ENCODE measurements at places on chromosomes 6 and 20.

DNA sequence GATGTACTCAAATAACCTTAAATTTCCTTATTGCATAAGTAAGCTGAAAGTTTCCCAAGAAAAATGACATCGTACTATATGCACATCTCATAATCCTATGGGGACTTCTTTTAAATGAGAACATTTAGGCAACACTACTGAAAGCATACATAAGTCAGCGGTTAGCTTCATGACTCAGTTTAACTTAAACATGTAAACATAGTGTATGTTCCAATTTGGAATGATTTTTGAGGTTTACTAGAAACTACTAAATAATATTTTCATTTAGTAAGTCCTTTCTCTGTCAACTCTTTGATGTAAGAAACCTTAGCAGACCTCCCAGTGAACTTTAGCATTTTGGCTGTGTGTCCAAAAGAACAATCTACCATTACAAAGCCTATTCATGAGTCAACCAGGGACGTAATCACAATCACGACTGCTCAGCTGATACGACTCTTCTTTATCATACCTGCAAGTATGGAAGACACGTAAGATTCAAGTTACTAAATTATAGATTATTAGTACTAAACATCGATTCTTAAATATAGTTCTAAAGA lies 19.3 kb downstream of the HIVEP2 start:
- DNase-seq, result no peak

GRCh38 chr20:59752101-59752586 lies 147.8 kb downstream of the PHACTR3 start:
- DNase-seq, result no peak

- DNase-seq, result no peak
Measured at GRCh38 chr6:168326294-168327261, 7.0 kb upstream of the DACT2 start.

- DNase-seq, result no peak
Measured at GRCh38 chr6:18101271-18101670, 21.2 kb downstream of the NHLRC1 start.

- no peak for DNase-seq
Measured at GRCh38 chr20:38628580-38629470, 27.2 kb downstream of the ARHGAP40 start.

- no peak for DNase-seq
Measured at GRCh38 chr6:139708337-139709199, 334.1 kb upstream of the CITED2 start.

DNA sequence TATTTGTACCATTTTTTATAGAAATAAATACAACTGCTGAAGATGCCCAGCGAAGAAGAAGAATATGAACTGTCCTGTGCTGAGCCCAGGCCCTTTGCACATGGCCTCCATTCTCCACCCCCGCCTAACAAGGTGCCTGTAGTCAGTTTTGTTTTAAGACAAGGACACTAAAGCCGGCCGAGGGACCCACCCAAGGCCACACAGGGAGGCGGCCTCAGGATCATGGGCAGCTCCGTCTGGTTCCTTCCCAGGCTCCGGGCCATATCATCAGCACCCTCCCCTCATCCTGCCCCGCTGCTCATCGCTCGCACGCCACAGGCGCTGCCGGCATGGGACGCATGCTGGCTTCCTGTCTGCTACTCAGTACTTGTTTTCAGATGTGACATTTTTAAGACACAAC lies 21.3 kb downstream of the PSMG4 start:
- no peak for DNase-seq

- DNase-seq, result no peak
Measured at GRCh38 chr6:149891259-149891658, 6.7 kb downstream of the RAET1E start.

- no peak for DNase-seq
Measured at GRCh38 chr6:150336299-150336698, 32.5 kb upstream of the IYD start.

GRCh38 chr20:3400260-3401155 lies 7.0 kb downstream of the DNAAF9 start:
- no peak for DNase-seq

DNA sequence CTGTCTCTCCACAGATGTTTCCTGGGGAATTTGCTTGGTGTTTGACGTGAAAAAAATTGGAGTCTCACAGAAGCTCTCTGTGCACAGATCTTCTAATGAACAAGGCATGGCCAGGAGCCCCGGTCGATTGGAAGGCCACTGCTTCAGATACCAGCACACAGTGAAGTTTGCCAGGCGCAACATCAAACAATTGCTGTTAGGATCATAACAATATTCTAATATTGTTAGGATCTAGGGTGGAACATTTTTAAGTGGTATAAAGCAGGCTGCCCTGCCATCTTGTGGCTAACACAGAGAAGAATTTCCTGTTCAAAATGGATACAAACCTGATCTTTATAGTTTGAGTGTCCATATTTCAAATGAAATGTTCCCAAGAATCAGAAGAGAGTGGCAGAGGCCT lies 64.1 kb downstream of the C6orf118 start:
- no peak for DNase-seq

DNA sequence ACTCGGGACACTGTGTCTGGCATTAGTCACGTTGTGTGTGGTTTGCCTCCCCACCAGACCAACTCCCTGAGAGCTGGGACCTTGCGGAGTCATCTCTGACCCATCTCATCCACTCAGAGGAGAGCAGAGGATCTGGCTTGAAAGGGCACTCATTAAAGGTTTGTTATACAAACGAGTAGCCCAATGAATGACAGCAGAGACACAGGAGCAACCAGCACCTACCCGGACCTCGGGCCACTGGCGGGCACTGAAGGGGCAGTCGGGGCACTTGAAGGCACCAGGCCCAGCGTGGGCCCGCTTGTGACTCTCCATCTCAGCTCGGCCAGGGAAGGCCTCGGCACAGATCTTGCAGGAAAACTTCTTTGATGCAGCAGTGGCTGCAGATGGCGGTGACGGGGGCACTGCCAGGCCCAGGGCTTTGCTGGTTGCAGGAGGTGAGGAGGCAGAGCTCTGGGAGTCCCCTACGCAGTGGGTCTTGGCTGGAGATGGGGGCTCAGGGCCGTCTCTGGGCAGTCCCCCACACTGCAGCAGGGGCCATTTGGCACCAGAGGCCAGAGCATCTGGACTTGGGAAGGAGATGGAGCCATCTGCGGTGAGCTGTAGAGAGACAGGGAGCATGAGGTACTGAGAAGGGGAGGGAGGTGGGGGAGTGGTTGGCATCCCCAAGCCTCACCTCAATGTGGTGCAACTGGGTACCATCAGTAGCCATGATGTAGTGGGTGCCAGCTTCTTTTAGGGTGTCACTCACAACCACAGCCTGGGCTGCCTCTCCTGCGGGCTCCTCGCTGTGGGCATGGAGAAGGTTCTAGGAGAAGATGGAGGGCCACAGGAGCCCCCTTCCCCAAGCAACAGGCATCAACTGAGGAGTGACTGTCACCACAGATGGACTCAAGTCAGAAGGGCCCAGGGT lies 17.7 kb downstream of the PCIF1 start:
- no peak for DNase-seq

Data from stimulated activated CD8-positive, alpha-beta memory T cell treated with anti-CD3 and anti-CD28 coated beads, Interleukin-15, amount 100 ng/mL, for 1 hour (primary cell).